ENCODE measurements at places on chromosomes 12 and 14.

DNA sequence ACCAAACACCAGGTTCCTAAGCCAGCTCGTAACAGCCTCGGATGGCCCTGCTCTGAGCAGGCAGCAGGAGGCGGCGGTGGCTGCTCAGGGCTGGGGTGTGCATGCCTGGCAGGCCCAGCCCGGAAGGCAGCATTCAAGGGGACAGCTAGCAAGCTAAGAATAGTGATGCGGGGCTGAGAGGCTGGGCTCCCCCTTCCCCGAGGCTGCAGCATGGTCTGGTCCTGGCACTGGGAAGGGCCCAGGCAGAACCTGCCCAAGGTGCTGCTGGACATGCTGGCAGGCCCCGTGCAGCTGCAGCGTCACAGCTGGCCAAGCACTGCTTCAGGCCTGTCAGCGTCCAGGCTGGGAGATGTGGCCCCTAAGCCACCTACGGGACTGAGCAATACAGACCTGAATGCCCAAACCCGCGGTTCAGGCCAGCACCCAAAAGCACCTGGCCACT is 26.4 kb upstream of the NUDT14 start:
- no peak for DNase-seq

- no peak for DNase-seq
Observed at GRCh38 chr12:50220363-50220995, 53.3 kb upstream of the CERS5 start.

- DNase-seq = no peak
Observed at GRCh38 chr14:72657214-72657921, 236.5 kb downstream of the DPF3 start.

DNA sequence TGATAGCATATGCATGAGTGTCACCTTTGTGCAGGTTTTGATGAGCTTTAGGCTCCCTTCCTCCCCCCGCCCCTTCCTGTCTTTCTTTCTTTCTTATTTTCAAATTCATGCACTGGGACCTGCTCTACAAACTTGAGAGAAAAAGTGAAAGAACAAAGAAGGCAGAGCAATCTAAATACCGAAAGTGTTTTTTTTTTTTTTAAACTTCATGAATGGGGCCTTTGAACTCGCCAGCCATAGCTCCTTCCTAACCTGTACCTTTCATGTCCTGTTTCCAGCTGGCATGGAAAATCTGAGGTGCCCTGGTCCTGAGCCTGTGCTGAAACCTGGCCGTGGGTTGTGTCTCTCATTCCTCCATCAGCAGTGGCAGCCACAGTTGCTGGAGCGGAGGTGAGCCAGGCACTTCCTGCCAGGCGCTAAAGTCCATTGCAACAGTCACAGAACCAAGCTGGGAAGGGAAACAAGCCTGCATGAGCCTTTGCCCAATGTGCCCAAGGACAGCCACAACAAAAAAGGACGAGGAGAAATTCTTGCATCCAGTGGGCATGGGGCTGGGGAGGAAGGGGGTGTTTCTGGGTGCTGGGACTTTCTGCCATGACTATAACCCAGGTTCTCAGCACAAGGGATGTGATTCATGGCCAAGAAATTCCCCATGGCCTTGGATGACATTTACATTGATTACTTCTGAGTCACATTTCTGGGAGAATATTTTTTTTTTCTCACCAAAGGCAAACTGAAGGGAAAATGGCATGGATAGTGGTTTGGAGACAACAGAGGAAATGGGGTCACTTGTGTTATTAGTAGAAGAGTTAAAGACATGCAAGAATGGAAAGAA is 102.7 kb downstream of the TMEM30B start:
- DNase-seq = no peak

- DNase-seq = peak; percentile 12
Observed at GRCh38 chr12:54370171-54370730, 6.0 kb upstream of the GPR84 start.

DNA sequence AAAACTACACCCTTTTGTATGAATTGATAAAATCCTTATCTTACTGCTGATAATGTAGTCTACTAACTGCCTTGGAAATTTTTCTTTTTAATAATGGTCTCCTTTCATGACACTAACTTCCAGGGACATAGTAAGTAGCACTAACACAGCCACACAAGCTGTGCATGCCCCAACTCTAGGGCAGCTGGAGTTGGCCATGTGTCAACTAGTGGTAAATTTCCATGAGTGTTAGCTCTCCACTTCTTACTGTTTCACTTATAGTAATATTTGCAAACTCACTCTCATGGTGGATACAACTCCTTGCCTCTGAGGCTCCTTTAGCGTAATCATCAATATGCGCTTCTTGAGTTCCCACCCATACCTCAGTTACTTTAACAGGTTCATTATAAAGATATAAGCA is 38.0 kb downstream of the LGR5 start:
- DNase-seq = no peak

- DNase-seq = no peak
Observed at GRCh38 chr12:26691234-26691970, 141.6 kb downstream of the ITPR2 start.

- no peak for DNase-seq
Observed at GRCh38 chr14:29671034-29671433, 256.6 kb downstream of the PRKD1 start.

- no peak for DNase-seq
Observed at GRCh38 chr12:111055181-111055880, 135.0 kb upstream of the MYL2 start.

DNA sequence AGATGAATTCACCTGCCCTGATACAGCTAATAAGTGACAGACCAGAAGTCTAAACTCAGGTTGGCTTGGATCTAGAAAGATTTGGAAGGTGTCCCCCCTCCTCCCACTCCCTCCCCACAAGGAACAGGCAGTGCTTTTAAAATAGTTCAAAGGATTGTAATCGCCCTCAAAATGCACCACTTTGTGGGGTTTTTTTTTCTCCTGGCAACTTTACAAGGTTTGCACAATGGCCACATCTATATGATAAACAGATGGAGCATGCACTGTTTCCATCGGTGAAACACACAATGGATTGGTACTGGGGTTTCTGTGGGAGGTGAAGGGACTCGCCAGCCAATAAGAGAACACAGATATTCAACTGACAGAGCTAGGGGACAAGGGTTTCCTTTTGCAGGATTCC is 137.4 kb downstream of the LLPH start:
- DNase-seq = no peak

- no peak for DNase-seq
Observed at GRCh38 chr12:82832096-82832495, 145.4 kb downstream of the TMTC2 start.

Measured in activated naive CD4-positive, alpha-beta T cell (primary cell).